ENCODE measurements at places on chromosomes 1 and 21.

DNA sequence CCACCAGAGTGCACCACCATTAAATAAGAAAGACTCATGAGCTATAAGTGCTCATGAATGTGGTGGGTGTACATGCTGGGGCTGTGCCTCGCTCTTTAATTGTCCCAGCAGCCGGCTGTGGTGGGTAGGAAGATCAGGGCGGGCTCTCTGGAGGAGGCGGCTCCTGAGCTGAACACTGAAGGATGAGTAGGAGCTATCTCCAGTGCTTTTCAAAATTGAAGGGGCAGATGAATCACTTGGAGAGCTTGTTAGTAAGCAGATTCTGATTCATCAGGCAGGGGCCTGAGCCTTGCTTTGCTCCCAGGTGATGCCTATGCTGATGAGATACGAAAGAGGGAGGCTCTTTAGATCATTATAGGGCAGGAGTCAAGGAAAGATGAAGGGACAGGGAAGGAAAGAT, 54.1 kb downstream of the ETS2 start:
- no peak for DNase-seq

GRCh38 chr1:206793620-206794019, 21.3 kb upstream of the IL10 start:
- no peak for DNase-seq

DNA sequence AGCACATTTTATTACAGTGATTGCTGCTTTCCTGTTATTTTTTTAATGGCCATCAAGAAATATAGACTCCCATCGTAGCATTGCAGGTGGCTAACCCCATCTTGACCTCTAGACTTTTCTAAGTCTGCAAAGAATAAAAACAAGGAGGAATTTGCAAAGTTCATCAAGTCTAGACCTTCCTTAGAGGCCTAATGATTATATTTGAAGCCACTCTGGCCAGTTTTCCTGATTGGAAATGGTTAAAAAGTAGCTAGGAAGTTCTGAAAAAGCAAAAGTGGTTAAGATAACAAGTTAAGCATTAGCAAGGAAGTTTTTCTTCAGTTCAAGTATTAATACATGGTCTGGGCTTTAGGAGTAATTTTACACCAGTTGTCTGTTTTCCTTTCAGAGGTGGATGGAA, 16.7 kb upstream of the KCNJ15 start:
- no peak for DNase-seq

- DNase-seq: no peak
Observed at GRCh38 chr1:237471377-237471776, 419.3 kb downstream of the ZP4 start.

All from iris pigment epithelial cell (primary cell).